ENCODE measurements at places on chromosomes 4 and X. TPM values are rescaled to one million over a fixed set of nuclear protein-coding genes. Genes with fewer than 3 reads are reported as not detected.

Gene MAGEA9B
- polyA plus RNA-seq = not detected

Gene KDR
- not detected for polyA plus RNA-seq

Gene BANK1
- 2.9 TPM for polyA plus RNA-seq

Gene GAGE12F
- not detected for polyA plus RNA-seq

Gene TNIP3
- polyA plus RNA-seq = 0.20 TPM

Gene MTMR8
- polyA plus RNA-seq = 1.1 TPM

Gene HOPX
- polyA plus RNA-seq = 0.52 TPM

Gene ZNF630
- 0.87 TPM for polyA plus RNA-seq

Gene PGAM4
- polyA plus RNA-seq = not detected

Gene SORBS2
- not detected for polyA plus RNA-seq

Data from CD14-positive monocyte (primary cell).